ENCODE measurements at places on chromosomes 1 and 21.
A peak's percentile ranks its signal among the peaks of the same experiment; 100 is the strongest.

DNA sequence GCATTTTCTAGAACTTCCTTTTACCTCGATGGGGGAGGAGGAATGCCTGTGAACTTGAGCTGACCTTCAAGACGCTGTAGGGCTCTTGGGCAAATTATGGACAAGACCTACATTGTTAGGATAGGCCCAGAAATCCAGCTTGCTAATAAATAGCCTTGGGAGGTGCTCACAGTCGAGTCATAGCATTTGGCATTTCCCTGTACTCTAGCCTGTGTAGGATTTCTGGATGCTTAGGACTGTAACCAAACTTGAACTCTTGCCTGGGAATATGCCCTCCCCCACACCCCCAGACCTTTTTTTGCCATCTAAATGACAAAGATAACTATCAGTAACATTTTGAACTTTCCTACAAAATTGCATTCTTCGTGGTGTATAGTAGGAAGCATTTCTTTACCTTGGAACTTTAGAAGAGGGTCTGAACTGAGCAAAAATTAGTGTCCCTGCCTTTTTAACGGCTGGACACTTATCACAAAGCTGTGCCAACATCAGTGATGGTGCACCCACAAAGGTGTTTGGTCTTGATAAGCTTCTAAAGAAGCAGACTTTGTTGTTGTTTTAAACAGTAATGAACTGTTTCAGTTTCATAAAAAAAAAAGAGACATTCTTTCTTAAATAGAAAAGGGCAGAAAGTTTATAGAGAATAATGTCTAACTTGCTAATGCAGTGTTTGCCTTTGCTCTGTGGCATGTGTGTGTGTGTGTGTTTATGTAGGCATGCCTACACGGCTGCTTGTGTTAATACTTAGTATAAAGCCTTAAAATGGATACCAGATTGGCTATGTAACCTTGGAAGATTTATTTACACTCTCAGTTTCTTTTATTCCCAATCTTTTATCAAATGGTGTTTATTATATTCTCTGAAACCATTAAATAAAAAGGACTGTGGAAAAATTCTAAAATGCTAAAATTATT lies 88.2 kb downstream of the NFIA start:
- no peak for DNase-seq

GRCh38 chr1:24190983-24191461 lies 3.9 kb upstream of the IFNLR1 start:
- no peak for DNase-seq

GRCh38 chr1:213998785-213999184 lies 11.0 kb downstream of the PROX1 start:
- DNase-seq, result no peak

DNA sequence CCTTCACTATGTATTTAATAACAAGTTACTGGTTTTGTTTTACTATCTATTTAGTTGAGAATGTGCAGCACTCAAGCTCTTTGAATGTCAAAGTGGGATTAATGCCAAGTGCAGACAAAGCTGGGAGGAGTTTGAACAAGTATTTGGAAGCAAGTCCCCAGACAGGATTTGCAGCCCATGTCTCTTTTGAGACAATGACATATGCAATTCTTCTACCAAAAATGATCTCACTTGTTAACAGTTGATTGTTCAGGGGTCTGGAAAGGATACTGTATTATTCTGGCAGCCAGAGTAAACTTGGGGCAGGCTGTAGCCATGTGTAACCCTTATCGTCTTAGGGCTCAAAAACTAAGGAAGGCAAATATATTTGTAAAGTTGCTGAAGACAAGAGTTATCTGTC lies 15.8 kb downstream of the COLGALT2 start:
- DNase-seq, result no peak

DNA sequence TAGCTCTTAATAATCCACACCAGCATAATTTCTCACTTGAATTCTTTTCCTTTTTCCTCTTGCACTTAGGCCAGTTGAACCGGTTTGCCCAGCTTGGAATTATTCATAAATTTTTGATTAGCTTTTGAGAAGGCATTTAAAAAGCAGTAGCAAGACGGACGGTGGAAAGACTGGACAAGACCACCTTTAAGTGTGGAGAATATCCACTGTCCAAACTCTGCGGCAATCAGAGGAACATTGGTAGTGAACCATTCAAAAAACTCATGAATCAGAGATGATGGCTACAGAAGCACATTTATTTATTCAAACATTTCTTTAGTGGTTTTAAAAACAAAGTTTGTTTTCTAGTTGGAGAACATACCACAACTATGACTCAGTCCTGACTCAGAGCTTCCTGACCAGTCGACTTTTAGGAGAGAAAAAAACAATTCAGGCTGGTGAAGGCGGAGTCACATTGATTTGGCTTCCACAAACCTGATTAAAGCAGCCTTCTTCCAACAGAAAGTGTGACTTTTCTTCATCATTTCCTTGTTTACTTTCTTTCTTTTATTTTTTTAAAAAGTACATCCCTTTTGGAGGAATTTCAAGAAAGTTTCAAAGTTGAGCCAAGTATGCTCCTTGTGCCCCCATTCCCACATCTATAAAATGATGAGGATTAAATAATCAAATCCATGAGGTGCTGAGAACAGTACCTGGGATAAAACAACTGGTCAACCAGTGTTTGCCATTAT lies 128.8 kb downstream of the ADSS2 start:
- DNase-seq, result no peak

GRCh38 chr1:177423090-177423489 lies 252.3 kb downstream of the BRINP2 start:
- no peak for DNase-seq

DNA sequence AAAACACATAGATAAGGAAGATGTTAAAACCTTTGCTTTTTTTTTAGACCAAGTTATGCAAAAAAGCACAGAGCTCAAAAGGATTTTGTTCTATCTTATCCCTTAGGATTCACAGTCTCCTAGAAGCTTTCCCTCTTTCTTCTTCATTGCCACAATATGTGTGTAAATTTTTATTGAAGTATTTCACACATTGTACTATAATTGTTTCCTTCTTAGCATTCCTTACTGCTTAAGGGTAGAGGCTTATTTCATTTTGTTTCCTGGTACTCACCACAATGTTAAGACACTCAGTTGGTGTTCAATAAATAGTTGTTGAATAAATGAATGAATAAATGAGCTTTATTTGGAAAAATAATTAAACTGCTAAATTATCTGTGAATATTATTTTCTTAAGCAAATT lies 29.9 kb upstream of the SLC19A2 start:
- DNase-seq, result no peak

- DNase-seq, result no peak
Observed at GRCh38 chr21:22374218-22374969, 1376.2 kb downstream of the NCAM2 start.

DNA sequence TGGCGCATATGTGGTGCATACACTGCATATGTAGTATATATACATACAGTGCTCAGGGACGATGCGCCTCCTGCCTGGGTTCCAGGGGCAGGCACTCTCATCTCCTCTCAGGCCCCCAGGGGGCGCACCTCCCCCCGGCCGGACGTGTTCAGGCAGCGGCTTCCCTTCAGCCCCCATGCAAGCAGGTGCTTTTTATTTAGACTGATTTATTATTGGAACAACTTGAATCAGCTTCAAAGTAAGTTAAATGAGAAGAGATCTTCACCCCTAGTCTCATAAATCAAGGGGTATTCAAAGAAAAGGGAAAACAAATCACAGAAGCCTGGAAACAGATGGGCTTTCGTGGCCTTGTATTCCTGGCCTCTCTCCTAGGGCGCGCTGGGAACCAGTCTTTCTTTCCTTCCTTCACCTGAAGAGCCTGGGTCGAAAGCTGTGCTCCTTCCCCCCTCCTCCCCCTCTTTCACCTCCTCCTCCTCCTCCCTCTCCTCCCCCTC lies 64.6 kb downstream of the UBIAD1 start:
- peak; percentile 76 for DNase-seq

GRCh38 chr1:17880449-17880848 lies 125.3 kb downstream of the ACTL8 start:
- no peak for DNase-seq

DNA sequence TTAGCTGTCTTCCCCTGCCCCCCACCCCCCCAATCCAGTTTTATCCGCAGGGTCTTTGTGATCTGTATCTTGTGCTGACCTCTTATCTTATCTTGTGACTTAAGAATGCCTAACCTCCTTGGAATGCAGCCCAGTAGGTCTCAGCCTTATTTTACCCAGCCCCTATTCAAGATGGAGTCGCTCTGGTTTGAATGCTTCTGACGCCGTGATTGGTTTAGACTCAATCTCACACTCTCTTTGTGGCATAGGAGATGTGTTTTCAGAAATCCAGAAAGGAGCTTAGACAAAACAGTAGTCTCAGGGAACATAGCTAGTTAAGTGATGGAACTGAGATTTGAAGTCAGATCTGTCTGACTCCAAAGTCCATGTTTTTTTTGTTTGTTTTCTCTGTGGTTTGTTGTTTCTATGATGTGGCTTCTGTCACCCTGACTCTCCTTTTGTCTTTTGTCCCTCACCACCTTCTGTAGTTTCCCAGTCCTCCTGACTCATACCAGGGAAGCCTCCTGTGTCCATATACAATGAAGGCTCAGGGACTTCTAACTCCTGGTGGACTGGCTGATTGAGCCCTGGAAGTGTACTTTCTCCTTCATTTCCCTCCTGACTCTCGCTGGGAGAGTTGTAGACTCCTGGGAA lies 18.1 kb upstream of the USP24 start:
- DNase-seq, result no peak

DNA sequence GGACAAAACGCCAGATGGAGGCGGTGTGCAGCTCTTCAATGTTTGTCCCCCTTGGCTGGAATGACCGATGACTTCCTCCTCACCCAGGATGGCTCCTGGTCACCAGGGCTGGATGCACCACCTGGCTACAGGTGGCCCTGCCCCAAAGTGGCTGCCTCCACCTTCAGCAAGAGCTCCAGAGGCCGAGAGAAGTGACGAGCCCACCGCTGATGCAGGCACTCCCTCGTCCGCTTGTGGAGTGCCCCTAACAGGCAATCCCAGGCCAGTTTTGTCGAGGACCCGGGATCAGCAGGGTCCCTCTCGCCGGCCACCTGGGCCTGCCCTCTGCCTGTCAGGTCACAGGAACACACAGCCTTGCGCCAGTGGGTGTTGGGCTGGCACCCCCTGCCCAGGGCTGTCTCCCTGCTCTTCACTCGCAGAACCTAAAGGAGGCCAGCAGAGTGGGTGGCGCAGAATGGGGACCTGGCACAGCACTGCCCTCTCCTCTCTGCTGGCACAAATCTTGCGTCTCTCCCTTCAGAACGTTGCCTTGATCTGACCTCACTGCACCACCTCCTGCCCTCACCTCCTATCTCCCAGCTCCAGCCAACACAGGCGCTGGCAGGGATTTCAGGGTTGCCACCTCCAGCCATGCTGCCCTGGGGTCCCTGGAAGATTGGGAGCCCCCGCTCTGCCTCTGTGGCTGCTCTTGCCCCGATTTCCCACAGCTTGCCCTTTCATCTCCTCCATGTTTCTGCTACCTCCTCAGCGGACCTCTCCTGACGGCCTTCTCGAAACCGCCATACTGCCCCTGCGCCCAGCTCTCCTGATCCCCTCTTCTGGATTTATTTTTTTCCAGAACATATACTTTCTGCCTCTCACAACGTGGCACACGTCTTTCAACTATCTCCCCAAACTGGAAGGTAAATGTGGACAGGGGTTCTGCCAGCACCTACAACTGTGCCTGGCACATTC lies 38.6 kb downstream of the SLC45A1 start:
- no peak for DNase-seq

DNA sequence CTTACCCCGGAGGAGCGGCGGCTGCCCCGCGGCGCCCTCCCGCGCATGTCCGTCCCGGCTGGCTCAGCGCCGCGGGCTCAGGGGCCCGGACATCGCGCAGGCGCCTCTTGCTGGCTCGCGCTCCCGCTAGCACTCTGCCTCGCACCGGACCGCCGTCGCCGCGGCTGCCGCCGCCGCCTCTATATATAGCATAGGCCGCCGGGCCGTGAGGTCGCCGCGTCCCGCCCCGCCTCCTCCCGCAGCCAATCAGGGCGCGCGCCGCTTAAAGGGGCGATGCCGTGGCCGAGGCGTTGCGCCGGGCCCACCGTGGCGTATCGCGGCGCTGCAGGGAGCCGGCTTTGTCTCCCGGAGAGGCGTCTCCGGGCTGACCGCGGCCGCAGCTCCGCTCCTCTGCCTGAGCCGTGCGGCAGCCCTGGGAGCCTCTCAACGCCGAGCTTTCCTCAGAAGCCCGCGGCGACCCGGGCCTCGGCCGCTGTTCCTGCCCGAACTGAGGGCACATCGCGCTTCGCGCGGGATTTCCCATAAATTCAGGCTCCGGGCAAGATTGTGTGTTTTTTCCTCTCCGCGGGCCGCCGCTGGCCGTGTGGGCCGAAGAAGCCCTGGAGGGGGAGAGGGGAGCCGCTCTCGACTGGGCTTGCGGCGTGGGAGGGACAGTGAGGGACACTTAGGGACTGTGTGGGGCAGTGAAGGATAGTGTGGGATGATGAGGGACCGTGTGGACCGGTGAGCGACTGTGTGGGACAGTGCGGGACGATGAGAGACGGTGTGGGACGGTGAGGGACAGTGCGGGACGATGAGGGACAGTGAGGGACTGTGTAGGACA lies at the start of gene ERRFI1:
TSS of gene ERRFI1 (minus strand) at position 157 of the 823 bp plus-strand sequence. CDS start 10,690 bp downstream, outside the sequence.
- DNase-seq, result peak; percentile 83

DNA sequence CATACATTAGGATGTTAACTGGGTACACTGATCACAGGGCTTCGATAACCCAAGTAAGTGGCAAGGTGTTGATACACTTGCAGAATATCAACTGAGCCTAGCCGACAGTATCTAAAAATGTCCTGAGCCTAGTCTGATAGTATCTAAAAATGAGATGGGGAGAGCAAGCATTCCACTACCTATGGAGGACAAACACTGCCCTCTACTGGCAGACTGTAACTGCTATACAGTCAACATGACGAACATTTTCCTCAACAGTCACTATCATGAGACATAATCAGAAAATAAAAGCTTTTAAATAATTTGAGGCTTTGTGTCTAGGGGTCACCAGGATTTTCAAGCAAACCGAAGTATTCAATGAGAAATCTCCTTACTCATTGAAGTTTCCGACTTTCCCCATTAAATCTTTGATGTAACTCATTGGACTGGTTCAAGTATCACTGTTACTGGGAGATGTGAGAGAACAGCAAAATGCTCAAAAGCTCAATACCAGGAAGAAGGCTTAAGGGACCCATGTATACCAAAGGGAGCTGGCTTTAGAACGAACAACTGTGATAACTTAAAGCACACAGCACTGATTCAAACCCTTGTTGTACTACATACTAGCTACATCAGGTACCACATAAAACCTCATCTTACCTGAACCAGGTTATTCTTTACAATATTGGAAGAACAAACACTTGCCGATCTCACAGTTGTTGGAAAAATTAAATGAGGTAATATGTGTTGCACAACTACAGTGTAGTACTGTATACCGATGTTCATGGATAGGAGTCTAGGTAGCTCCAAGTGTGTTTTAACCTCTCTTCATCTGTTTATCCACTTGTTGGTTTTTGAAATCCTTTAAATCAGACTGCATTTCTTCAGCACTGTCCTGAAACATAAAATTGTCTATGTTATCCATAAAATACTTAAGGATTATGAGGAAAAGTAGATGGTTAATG lies 31.1 kb upstream of the SLC45A3 start:
- DNase-seq, result peak; percentile 61
